ENCODE measurements at places on chromosomes 6 and 20.

DNA sequence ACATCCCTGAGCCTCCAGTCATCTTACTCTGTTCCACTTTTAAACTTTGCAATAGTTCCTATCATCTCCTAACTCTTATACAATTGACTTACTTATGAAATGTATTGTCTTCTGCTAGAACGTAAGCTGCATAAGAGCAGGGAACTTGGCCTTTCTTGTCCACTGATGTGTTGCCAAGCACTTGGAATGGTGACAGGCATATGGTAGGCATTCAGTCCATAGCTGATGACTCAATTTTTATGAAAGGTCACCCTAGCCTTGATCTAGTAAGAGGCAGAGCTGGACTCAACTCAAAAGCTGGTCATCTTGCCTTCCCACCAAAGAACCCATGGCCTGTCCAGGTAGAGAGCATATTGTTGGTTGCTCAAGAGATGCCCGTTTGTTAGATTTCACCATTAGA lies 82.4 kb upstream of the FAM184A start:
- no peak for DNase-seq

- peak; percentile 91 for DNase-seq
Observed at GRCh38 chr6:18122128-18123093, at the start of gene NHLRC1. NHLRC1 (minus strand) TSS chr6:18122677; CDS start chr6:18122606, 71 bp downstream.

- DNase-seq: no peak
Observed at GRCh38 chr6:20979076-20979475, 444.8 kb downstream of the CDKAL1 start.

- DNase-seq: peak; percentile 86
Observed at GRCh38 chr6:28104392-28105244, 19.8 kb upstream of the ZSCAN16 start.

DNA sequence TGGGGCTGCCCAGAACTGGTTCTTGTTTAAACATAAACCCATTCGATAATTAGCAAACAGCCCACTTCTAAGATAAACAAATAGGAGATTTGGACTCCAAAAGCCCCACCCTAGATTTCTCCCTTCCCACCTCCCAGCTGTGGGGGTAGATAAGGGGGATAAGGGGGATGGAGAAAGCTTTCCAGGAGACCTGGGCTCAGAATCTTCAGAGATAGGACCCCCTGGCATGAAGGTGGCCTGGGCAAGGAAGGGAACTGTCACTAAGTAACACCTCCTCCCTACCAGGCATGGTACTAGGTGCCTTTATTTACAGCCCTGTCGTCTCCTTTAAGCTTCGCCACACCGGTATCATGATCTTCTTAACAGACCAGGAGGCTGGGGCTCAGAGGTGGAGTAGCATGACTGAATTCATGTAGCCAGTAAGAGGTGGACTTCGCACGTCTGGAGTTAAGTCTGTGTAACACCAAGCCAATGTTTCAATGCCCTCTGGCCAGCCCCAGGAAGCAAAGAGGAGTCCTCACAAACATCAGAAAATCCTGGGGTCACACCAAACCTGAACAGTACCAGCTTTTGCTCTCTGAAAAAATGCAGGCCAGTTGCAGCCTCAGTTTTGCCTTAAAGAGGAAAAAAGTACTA lies 4.6 kb downstream of the SDC4 start:
- DNase-seq: peak; percentile 73

GRCh38 chr20:45017281-45017680 lies 51.0 kb downstream of the STK4 start:
- DNase-seq: no peak

Data from left lobe of liver (tissue), 2 donors.